ENCODE measurements at places on chromosomes 6 and 20. TPM values are rescaled to one million over a fixed set of nuclear protein-coding genes. Genes with fewer than 3 reads are reported as not detected.

GRCh38 chr6:143575901-143576426 lies 64.4 kb upstream of the FUCA2 start:
- no peak for DNase-seq

Gene NMBR
- not detected for total RNA-seq

Gene PBOV1
- total RNA-seq = not detected

Gene GATA5
- total RNA-seq = 8.7 TPM

DNA sequence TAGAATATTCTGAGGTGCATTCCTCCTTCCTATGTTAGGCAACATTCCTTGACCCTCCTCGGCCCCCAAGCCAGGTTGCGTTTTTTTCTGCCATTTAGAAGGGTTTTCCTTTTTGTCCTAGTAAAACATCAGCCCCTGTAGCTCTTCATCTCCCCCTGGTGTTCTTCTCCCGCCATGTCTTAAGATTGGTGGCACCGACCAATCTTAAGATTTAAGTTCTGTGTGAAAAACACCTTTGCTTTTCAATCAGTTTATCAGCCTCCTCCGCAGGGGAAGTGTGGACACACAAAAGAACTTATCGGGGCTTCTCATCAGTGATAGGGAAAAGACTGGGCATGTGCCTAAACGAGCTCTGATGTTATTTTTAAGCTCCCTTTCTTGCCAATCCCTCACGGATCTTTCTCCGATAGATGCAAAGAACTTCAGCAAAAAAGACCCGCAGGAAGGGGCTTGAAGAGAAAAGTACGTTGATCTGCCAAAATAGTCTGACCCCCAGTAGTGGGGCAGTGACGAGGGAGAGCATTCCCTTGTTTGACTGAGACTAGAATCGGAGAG lies 719 bp upstream of the EDN1 start:
- peak; percentile 62 for DNase-seq

DNA sequence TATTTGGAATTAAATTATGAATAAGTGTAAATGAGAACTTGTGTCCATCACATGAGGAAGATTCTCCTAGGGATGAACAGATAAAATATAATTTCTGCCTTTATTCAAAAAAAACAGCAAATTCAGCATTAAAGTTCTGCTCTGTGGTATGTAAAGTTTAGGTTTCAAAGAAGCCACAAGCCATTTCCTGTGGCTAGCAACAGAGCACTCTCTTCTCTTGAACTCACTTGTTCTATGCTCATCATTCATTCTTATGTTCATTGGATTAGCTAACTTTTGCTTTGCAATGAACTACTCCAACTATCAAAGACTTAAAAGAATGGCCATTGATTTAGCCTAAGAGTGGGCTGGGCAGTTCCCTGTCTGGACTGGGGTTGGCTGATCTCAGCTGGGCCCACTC lies 20.8 kb upstream of the SNRPB2 start:
- DNase-seq = no peak

GRCh38 chr6:131041814-131042213 lies 21.2 kb downstream of the EPB41L2 start:
- DNase-seq = no peak

Gene MAP7
- 56.8 TPM for total RNA-seq

Gene CDH4
- total RNA-seq = 3.5 TPM

DNA sequence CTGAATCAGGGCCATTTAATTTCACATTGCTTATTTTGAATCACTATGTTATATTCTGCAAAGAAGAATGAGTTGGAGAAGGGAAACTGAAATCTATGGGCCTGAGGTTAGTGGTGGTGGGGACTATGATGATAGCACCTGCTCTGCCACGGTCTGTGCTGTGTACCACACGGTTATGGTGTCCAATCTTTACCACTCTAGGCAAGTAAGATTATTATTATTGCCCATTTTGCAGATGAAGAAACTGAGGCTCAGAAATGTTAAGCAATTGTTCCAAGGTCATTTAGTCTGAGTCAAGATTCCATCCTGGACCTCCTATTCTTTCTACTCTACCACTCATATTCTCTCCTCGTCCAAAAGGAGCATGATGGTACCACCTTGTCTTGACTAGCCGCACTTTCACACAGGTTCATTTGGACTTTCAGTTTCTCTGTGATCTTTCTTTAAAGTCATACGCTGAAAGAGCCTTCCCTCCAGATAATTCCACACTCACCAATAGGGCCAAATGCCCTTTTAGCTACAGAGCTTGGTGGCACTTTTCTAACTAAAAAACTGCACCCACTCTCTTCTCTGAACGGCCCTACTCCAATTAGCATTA lies 56.2 kb downstream of the GFOD1 start:
- no peak for DNase-seq

DNA sequence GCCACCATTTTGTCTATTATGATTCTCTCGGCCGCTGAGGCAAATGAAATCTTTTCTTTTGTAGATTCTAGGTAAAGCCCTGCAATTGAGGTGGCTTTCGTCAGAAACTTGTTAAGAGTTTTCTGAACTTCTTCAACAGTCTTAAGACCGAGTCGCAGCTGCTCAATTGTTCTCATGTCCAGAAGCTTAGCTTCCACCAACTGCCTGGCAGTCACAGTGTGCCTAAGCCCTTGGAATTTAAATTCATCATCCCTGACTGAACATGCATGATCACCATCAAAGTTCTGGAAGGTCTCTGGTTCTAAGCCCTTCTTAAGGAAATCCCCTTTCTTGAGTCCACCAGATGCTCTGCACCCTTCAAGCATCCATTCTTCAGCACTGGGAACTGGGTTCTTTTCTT lies 25.7 kb downstream of the DST start:
- no peak for DNase-seq
